ENCODE measurements at places on chromosomes 6 and 20.
A peak's percentile ranks its signal among the peaks of the same experiment; 100 is the strongest.

- no peak for DNase-seq
Observed at GRCh38 chr6:69349771-69350170, 447.0 kb downstream of the LMBRD1 start.

DNA sequence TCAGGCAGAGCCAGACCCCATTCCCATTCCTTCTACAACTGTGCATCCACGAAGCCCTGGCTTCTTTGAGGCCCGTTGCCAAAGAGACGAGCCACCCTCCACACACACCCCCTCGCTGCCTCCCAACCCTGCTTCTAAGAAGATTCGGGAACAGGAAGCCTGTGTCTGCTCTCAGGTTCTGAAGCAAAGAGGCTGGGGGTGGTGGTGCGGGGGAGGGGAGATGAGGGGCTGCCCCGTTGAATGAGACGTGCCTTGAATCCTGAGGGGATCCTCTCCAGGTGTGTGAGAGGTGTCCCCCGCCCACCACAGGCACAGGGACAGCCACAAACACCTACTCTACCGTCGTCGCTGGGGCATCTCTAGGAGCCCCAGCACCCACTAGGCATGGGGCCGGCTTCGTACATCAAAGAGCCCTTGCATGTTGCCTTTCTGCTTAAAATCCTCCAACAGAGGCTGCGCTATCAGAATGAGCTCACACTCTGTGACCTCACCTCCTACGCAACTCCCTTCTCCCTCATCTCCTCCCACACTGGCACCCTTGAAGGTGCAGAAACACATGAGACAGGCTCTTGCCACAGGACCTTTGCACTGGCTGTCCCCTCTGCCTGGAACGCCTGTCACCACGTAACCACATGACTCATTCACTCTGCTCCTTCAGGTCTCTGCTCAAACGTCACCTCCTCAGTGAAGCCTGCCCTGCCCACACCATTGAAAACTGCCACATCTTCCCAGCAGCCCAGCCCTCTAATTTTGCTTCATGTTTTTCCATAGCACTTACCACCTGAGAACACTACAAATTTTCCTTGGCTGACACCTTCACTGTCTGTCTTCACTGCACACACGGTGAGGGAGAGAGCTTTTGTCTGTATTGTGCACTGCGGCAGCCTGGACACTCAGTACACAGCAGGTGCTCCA lies 58.5 kb downstream of the PREX1 start:
- no peak for DNase-seq

DNA sequence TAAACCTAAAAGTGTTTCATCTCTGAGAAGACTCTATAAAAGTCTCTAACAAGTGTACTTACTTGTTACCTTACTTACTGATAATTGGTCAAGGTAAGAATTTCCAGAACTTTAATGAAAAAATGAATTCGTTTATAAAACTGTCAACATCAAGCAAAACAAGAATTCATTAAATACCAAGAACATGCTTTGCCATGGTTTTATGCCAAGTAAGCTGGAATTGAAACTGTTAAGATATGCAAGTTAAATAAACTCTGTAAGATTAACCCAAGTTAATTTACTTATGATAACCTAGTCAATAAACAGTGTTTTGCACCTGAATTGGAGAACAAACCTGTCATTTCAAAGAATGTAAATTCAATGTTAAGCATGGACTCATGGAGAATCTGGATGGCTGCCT lies 17.1 kb upstream of the DEFB113 start:
- no peak for DNase-seq

GRCh38 chr6:52510213-52510562 lies 66.7 kb downstream of the TRAM2 start:
- DNase-seq = no peak

DNA sequence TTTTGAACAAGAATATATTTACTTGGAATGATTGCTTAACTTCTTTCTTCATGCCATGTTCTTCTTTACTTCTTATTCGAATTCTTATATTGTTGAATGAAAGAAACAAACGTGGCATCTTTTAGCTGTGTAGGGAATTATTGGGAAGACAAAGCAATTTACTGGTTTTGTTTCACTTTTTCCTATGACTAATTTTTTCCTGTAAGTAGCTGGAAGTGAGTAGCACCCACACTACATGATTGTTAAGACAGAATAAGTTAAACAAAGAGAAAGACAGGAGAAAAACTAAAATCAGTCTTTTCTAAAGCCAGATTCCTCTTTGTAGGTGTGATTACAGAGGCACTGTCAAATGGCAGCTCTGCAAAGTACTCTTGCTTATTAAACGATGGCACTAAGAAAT lies 593.4 kb downstream of the EYS start:
- no peak for DNase-seq

DNA sequence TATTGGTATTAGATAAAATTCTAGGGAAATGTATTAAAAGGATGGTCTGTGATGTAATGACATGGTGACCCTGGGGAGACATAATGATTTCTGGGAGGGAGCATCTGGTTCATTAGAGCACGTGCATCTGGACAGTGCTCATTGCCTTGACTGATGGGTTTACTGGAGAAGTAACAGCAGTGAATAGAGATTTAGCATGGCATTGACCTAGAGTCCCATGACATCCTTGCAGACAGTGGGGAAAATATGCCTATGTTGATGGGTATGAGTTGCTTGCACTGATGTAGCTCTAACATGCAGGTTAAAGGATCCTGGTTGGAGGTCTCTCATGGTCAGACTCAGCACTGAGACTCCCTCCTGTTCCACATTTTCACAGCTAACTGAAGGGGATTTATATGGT lies 164.1 kb upstream of the OLIG3 start:
- no peak for DNase-seq

- DNase-seq = no peak
Observed at GRCh38 chr6:51141080-51141479, 322.4 kb downstream of the TFAP2B start.

GRCh38 chr6:46293641-46294316 lies 123.0 kb upstream of the ENPP5 start:
- DNase-seq = no peak

DNA sequence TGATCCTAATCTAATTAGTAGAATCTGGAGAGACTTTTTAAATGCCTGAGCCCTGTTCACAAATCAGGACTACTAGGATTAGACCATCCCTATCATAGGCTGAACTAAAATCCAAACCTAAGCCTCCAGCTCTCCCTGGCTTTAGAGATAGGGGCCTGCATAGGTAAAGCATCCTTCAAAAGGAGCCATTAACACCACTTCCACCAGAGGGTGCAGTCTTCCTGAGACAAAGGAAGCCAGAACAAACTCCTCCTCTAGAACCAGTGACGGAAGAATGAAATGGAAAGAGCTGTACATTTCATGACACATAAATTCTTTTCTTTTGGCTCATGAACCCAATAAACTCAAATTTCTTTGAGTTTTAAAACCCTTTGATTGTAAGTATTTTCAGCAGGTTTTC lies 291.2 kb upstream of the ADGRB3 start:
- no peak for DNase-seq

DNA sequence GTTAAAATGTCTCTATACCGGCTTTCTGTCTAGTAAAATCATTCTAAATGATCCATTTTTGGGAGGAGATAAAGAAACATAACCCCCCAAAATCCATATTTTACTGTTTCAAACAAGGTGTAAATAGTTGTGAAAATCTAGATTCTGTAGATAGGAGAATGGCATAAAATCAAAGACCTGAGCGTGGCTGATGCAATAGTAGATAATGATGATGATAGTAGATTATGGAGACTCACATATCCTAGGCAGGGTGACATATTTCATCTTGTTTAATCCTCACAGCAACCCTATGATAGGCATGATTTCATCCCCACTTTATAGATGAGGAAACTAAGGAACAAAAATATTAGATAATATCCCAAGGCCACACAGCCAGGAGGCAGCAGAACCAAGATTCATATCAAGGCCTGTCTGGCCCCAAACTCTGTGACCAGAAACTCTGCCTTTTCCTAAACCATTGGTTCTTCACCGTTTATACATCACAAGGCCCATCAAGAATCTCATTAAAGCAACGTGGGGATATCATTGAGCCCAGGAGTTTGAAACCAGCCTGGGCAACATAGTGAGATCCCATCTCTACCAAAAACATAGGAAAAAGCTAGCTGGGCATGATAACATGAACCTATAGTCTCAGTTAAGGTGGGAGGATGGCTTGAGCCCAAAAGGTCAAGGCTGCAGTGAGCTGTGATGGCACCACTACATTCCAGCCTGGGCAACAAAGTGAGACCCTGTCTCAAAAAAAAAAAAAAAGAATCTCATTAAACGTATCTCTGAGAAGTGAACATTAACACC lies 55.6 kb downstream of the BPIFB1 start:
- DNase-seq = no peak

DNA sequence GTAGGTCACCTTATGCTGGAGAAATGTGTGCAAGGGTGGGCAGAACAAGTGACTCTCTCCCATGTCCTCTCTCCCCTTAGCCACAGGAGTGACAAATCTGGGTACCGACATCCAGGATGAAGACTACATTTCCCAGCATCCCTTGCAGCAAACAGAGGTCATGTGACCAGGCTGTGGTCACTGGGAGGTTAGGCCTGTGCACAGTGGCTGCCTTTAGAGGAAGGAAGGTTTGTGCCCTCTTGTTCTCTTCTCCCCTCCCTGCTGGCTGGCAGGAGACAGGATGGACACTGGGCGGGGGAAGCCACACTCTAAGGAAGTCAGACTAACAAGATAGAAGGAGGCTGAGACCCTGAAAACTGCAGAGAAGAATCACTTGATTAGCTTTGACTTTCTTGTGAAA lies 360.2 kb downstream of the PREX1 start:
- no peak for DNase-seq

- no peak for DNase-seq
Observed at GRCh38 chr6:49902856-49903255, 36.5 kb upstream of the CRISP1 start.

DNA sequence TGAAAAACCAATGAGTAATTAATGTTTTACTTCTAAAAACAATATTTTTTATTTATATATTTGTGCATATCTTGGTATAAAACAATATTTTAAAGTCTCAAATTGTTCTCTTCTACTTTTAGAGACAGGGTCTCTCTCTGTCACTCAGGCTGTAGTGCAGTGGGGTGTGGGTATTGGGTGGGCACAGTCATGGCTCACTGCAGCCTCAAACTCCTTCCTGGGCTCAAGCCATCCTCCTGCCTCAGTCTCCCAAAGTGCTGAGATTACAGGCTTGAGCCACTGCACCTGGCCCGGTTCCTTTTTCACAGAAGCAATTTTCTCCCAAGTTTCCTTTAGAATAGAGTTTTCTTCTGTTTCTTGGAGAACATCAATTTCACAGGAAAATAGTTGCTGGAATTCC lies 102.8 kb downstream of the TMEM242 start:
- DNase-seq = no peak

GRCh38 chr6:42449917-42450476 lies 1.7 kb downstream of the TRERF1 start:
- DNase-seq = no peak

- no peak for DNase-seq
Observed at GRCh38 chr6:3506200-3506599, 49.4 kb upstream of the SLC22A23 start.

GRCh38 chr6:329888-330691 lies 37.8 kb downstream of the DUSP22 start:
- no peak for DNase-seq

DNA sequence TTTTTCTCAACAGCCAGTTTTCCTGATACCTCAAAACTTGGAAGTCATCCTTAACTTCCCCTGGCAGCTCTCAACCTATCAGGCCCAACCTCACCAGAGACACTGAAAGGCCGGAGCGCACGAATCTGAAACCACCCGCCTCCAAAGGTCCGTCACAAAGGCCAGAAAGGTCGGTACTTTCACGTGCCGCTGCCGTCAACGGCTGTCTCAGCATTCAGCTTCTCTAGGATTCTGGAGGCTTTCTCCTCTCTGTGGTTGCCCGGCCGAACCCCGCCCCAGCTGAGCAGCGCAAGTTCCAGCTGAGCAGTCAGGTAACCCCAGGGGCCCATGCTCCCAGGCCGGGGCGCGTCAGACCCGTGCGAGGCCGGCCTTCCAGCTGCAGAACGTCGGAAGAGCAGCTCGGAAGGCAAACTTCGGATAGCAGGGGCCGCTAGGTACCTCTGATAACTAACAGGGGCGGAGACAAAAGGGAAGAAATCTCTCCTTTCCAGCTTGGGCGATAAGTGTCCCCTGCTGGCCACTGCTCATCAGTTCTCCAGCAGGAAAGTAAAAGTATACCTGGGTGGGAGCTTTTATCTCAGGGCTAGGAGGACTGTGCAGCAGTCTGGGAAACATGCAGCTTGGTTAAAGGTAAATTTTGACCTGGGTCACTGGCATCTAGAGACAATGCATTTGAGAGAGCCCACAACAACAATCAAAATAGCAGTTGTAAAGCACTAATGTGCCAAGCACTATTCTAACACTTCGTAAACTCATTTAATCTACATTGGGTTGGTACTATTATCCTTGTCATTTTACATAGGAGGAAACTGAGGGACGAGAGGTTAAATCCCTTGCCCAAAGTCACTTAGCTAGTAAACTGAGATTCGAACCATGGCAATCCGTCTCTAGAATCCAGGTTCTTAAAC lies 16.1 kb downstream of the ZSCAN12 start:
- peak; percentile 64 for DNase-seq

DNA sequence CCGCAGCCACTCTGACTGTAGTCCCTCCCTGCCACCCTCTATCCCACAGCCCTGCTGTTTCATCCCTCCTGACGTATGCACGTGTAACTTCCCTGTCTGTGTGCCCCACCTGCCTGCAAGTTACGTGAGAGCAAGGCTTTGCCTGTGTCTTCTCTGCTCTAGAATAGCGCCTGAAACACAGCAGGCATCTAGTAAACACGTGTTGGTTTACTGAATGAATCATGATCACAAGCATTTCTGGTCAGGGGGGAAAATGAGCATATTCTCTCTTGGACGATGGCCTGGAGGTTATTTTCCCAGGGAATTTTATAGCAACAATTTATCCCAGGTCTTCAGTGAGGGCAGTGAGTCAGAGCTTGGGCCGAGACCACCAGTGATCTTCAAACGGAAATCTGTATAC lies 38.3 kb downstream of the PSMG4 start:
- no peak for DNase-seq

- DNase-seq = peak; percentile 80
Observed at GRCh38 chr20:17835240-17835933, 133.2 kb downstream of the SNX5 start.

- no peak for DNase-seq
Observed at GRCh38 chr6:166911248-166911677, 45.1 kb downstream of the RNASET2 start.

DNA sequence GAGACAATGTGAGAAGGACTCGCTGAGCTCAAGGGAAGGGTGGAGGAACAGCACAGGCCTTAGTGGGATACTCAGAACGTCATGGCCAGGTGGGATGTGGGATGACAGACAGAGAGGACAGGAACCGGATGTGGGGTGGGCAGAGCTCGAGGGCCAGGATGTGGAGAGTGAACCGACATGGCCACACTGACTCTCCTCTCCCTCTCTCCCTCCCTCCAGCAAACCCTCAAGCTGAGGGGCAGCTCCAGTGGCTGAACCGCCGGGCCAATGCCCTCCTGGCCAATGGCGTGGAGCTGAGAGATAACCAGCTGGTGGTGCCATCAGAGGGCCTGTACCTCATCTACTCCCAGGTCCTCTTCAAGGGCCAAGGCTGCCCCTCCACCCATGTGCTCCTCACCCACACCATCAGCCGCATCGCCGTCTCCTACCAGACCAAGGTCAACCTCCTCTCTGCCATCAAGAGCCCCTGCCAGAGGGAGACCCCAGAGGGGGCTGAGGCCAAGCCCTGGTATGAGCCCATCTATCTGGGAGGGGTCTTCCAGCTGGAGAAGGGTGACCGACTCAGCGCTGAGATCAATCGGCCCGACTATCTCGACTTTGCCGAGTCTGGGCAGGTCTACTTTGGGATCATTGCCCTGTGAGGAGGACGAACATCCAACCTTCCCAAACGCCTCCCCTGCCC lies 1.7 kb downstream of the TNF start:
- no peak for DNase-seq

- DNase-seq = peak; percentile 34
Observed at GRCh38 chr6:41167173-41167963, 4.5 kb upstream of the TREM2 start.
